Natural killer cell (primary cell): ENCODE measurements at places on chromosomes 16 and 17.
A peak's percentile ranks its signal among the peaks of the same experiment; 100 is the strongest.

- DNase-seq, result no peak
Observed at GRCh38 chr17:45789874-45790273, 5.8 kb downstream of the CRHR1 start.

DNA sequence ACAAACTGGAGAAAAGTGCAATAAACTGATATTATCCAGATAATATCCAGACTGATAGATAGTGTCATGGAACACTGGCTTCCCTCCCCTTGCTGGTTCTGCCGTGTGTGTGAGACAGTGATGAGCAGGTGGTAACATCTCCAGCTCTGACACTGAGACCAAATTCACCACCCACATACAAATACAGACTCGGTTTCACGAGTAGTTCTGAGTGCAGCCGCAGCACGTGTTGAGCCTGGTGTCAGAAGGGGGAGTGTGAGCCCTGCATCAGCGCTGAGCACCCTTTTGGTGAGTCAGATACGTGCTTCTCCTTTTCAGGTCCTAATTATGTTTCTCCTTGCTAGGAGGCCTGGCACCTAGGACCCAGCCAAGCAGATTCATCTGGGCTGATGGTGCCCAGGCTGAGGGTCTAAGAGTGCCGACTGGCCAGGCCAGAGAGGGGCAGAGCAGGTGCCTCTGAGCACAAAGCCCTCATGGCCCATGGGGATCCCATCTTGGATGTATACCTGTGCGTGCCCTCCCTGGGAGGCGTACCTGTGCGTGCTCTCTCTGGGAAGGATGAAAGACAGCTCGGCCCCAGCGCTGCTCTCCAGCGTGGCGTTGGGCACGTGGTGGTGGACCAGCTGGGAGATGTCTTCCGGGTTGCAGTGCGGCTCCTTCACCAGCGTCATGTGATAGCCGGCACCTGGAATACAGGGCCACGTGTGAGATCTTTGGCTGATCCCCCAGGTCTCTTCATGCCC lies 27.3 kb upstream of the RNPS1 start:
- no peak for DNase-seq

DNA sequence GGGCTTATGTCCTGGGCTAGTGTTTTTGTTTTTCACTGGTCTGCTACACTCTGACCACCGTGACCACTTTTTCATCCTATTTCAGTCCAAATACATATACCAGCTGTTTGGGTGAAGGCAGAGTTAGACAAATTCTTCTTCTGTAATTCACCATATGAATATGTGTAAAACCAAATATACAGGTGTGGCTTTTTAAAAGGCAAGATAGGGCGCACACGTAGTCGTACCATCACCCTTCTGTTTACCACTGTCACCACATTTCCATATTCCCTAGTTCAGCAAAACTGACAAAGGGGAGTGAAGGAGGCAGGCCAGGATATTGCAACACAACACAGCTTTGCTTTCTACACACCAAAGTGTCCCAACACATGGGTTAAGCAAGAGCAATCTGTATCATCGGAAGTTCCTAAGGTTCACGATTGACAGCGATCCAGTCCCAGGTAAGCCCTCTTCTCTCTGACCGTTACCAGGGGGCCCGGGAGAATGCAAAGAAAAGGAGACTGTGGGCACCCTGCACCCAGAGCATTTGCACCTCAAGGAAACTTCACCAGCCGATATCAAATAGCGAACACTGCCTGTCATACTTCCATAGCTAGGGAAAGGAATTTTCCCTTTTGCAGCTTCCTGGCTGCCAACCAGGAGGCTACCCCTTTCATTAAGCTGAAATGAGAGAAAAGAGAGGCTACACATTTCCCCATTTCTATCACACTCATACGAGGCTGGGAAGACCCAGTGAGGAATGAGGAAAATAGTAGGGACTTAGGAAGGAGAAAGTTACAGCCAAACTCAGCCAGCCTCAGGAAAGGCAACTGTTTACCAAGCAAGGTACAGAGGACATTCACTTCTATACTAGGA lies 23.1 kb downstream of the CREBBP start:
- no peak for DNase-seq

DNA sequence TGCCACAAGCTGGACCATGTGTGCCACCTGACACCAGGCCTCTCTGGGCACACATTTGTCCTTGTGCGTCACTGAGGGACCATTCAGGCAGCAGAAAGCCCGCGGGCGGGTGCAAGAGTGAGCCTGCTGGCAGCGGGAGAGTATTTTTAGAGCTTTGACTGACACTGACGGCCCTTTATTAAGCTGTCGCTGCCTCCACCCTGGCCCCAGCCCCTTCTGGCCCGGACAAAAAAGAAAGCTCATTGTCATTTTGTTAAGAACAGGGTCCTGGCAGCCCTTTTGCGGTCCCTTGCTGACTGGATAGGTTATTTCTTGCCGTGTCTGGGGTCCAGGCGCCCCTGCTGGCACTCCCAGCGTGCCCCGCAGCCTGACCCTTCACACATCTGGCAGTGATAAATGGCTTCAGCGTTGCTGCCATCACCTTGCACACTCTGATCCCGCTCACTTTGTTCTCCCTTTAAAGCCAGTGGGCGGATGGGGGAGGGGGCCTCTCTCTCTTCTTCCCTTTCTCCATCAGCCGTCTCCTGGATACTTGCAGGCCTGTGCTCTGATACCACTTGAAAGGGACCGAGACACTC lies 78.4 kb upstream of the NKD1 start:
- DNase-seq, result no peak

DNA sequence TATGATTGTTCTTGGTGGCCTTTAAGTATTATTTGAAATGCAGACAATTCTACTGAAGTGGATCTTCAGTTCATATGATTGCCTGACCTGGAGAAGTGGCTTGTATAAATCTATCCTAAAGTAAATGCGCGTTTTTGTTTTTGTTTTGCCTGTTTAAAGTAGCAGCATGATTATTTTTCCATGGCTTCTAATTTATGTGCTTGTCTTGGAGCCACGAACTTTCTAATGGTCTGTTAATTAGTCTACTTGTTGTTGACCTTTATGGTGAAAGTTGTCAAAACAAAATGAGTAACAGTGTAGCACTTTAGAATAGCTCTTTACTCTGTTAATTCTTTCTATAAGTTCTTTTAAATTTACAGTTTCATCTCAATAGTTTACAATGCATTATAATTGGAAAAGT lies 1.7 kb downstream of the PRKAR1A start:
- no peak for DNase-seq

DNA sequence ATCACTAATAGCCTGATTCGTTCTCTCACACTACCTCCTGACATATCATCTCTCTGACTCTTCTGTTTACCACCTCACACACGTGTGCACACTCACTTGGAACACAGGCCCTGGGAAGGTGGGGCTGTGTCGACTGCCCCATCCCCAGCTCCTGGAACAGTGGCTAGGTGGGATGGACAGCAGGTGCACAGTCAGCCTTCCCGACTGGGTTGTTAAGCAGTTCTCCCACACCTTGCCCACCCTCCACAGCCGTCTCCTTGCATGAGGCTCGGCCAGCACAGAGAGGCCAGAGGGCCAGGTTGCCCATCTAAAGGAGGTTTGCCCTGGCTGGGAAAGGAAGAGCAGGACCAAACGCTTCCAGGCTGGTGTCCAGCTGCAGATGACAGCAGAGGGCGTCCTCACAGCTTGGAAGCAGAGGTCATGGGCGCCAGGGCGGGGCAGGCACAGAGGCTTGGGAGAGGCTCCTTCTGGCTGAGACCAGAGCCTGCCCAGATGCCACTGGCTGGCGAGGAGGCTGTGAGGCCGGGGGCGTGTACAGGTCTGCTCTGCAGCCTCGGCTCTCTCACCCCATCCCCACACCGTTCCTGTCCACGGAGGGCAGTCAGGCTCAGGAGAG lies 92.8 kb downstream of the AMFR start:
- DNase-seq, result no peak

GRCh38 chr17:52148288-52148968 lies 10.1 kb downstream of the CA10 start:
- no peak for DNase-seq

- no peak for DNase-seq
Observed at GRCh38 chr16:71867939-71868338, 16.0 kb downstream of the ZNF821 start.

DNA sequence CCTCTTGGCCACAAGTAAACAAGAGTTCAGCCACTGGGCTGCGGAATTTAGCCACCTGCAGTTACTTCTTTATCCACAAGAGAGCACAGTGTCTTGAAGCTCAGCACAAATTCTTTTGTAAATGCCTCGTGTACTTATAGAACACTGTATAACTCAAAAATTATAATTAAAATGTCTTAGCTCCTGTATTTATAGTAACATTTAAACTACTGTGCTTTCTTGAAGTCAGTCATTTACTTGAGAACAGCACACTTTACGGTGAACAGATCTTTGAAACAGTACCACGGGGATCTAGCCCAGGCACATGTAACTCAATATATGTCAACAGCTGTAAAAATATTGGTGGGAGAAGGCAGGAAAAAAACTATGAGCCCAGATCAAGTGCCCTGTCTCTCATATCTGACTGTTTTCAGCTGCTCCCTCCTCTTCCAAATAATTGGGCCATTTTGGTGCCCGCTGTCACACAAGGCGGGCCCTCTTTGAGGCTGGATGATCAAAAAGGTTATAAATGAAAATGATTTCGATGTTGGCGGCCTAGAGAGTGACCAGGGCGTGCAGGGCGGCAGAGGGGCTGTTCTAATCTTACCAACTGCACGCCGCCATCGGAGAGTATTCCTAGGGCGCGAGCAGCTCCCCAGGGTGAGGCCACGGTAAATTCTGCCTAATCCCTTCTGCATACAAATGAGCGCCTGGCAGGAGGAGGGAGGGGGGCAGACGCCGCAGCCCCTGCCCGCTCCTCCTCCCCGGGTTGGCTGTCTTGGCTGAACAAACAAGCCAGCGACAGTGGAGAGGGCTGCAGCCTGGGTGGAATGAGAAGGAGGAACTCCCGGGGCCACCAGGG lies 183.2 kb downstream of the C16orf78 start:
- DNase-seq, result no peak

GRCh38 chr17:2904135-2904534 lies 107.9 kb downstream of the RAP1GAP2 start:
- DNase-seq, result no peak

DNA sequence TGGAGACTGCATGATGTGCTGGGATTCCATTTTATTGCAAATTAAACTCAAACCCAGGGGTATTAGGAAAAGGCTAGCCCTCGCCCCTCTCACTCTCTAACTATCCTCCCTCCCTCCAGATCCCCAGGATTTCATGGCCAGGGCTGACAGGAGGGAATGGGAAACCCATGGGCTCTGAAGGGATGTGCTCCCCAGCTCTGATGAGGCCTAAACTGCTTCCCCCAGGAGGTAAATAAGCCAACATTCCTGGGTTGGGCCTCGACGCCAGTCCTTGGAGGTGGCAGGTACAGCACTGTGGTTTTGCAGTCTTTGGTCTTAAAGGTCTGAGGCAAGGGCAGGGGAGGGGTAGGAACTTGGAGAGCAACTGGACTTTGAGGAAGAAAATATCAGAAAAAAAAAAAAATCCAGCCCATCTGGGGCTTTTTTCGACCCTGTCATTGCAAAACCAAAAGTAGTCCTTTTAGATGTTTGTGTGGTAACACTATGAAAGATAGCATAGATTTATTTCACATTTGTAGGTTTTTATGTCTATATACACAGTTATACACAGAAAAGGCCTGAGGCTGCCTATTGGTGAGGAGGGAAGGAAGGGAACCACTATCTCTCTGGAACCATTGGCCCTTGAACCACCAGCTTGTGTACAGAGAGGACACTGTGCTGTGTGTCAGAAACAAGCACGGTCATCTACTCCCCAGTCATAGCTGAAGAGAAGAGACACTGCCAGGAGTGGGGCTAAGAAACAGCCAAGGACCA lies 12.0 kb downstream of the C17orf113 start:
- no peak for DNase-seq

GRCh38 chr17:57448759-57449283 lies 192.5 kb downstream of the MSI2 start:
- no peak for DNase-seq

DNA sequence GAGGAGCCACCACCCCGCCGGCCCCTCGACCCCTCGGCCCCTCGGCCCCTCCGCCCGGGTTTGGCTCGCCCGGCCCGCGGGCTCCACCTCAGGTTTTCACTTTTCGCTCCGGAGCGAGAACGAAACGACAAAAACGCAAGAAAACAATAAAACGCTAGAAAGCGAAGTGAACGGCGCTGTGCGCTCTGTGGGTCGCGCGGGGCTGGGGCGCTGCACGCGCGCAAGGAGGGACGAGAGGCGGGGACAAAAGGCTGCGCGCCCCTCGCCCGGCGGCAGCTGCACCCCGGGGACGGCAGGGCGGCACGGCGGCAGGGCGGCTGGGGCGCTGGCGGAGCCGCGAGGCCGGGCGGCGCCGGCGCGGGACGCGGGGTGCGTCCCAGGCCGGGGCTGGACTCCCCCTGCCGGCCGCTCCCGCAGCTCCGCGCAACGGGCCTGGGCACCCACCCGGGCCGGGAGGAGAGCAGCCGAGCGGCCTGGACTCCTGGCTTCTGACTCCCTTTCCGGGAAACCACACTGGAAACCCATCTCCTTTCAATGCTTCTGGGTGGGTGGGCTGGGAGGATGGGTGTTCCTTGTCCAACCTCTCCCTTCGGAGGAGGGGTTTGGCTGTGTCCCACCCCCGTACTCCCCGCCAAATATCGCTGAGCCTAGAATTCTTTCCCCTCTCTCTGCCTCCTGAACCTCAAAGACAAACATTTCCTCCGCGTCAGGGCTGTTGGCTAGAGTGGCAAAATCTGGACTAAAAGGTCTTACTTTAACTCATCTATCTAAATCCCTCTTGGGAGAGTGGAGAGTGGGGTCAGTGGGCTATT lies 9.9 kb downstream of the TBX2 start:
- DNase-seq, result peak; percentile 70

GRCh38 chr17:69997332-69997731 lies 77.7 kb upstream of the KCNJ16 start:
- DNase-seq, result no peak

DNA sequence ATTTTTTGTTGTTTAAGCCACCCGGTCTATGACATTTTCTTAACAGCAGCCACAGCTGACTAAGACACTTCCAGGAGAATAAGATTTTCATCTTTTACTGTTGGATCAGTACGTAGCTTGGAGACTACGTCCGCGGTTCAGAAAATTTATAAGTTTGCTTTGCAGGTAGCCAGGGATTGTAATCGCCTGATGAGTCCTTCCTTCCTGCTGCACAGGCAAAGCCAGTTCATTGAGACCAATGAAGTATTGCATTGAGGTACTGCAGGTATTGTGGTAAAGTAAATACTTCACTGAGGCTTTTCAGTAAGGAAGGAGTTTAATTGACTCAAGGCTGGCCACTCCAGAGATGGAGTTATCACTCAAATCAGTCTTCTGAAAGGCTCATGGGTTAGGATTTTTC lies 269.4 kb upstream of the ELAC2 start:
- DNase-seq, result no peak

DNA sequence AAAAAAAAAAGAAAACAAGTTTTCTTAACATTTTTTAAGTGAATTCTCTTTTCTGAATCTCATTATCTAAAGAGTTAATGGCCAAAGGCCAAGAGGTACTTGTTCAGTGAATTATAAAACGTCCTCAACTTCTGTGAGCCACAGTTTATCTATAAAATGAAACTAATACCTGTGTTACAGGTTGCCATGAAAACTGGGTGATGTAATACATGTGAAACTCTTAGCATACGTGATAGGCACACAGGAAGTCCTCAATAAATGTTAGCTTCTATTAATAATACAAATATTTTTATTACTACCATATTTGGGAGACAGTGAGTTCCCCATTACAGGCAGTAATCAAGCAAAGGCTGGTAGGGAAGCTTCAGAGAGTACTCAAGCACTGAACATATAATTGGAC lies 13.5 kb upstream of the INPP5K start:
- no peak for DNase-seq
